ENCODE measurements at places on chromosomes 6 and 20.

DNA sequence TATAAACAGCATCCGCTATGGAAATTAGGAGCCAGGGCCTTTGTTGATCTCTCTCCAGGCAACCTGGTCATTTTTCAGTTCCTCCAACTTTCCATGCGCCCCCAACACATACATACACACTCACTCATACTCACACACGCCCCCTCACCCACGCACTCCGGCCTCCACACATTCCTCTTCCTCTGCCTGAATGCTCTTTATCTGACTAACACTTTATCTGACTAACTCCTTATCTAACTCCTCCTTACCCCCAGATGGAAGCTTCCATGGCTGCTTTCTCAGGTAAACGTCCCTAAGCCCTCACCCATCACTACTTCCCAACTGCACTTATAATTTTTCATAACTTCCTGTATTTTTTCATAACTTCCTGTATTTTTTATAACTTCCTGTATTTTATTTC lies 17.4 kb downstream of the CASS4 start:
- peak; percentile 67 for DNase-seq

DNA sequence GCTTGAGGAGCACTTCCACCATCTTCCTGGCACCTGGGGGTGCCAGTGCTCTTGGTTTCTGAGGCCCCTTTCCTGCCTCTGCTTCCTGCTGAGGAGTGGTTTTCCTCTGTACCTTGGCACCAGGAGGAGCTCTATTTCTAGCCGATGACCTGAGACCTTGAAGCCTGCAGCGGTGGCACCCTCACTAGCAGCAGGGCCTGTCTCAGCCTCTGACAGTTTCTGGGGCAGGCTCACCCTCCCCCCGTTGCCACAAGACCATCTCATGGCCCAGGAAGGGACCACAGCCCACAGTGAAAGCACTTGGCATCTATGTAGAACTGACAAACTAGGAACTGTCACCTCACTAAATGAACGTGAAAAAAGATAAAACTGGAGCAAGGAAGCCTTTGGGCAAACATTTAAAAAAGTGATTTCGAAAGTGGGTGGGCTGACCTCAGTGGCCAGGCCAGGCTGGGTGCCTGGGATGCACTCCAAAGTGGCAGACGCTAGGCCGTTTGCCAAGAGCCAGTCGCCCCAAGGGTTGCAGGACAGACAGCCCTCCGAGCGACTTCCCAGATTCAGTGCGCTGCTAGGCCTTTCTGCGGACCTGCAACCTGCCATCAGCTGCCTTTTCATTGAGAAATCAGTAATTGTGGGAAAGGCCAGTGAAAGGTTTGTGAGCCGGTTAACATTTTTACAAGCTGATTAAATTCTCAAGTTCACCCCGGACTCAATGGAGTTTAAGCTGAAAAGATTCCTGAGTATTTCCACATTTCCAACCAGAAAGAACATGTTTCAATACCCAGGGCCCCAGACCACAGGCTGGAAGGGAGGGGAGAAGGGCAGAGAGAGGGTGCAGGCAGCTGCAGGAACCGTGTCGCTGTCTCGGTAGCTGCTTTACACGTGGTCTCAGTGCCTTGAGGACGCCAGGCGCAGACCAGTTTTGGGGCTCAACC lies 303.7 kb downstream of the ESR1 start:
- peak; percentile 35 for DNase-seq

- no peak for DNase-seq
Measured at GRCh38 chr6:143634486-143634885, 43.3 kb upstream of the PHACTR2 start.

- DNase-seq, result peak; percentile 65
Measured at GRCh38 chr6:84768442-84769174, 4.2 kb upstream of the TBX18 start.

- DNase-seq, result no peak
Measured at GRCh38 chr6:73028124-73028766, 197.1 kb downstream of the KHDC1L start.

DNA sequence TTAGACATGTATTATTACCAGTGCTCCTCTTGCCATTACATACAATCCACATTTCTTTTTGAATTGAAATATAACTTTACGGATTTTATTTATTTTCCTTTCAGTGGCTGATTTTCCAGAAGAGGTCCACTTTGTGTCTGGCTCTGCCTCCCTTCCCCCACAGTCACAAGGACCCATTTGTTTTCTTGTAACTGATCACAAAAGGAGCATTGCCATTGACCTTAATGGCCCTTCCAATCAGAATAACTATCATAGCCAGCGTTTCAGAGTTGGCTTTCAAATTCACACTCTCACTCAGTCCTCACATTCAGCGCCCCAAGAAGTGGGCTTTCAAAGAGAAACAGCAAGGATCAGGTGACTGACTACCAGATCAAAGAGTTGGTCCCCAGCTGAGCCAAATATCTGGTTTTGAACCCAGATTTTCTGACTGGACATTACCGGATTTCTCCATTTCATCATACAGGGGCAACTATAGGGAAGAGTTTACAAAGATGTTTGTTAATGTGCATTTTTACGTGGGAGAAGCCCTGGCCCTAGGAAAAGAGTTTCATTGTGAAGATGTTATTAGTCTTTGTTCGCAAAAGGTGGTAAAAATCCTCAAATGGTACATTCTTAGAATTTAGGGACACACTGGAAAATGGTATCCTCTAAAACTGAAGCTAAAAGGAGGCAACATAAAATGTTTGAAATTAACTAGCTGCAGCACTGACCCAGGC lies 2.0 kb upstream of the SLC22A23 start:
- no peak for DNase-seq

DNA sequence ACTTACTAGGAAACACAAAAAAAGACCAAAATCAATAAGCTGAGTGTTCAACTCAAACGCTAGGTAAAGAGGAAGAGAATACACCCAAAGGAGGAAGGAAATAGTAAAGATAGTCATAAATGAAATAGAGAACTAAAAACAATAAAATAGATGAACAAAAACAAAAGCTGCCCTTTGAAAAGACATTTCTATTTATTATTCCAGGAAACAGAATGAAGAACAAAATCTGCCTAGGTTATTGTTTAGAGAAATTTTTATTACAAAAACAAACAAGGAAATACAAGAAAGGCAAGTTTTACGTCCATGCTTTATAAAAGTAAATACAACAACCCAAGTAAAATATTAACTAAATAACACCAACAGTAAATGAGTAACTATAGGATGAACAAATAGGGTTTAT lies 20.1 kb downstream of the HLA-DMB start:
- DNase-seq, result no peak
